ENCODE measurements at places on chromosomes 2 and 18. TPM values are rescaled to one million over a fixed set of nuclear protein-coding genes. Genes with fewer than 3 reads are reported as not detected.

Gene TLX2
- total RNA-seq: not detected

DNA sequence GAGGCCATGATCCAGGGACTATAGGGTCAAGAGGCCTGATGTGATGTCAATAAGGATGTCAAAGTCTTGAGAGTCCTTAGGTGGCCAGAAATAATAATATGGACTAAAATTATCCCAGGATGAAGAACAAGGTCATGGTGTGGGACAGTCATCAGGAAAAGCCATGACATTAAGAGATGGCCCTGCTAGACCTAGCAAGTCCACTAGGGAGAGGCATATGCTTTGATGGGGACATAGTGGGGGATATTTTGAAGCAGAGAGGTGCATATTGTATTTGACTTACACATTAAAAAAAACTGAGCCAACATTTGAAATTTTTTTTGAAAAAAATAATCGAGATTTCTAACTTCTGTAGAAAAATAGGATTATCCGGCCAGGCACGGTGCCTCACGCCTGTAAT is 53.3 kb upstream of the CXCR4 start:
- H3K36me3 ChIP-seq: no peaks in the 10 kb centered on the region
- no peak overlapping the region for H3K27ac ChIP-seq
- H3K4me1 ChIP-seq: no peaks in the 10 kb centered on the region
- DNase-seq: no peak

Gene GALNT5
- total RNA-seq: not detected

Gene UPP2
- total RNA-seq: not detected

- H3K36me3 ChIP-seq: no peaks in the 10 kb centered on the region
- H3K27me3 ChIP-seq: no peaks in the 10 kb centered on the region
- no peak overlapping the region for H3K4me3 ChIP-seq
- H3K27ac ChIP-seq: no peak overlapping the region
- no peaks in the 10 kb centered on the region for H3K4me1 ChIP-seq
- no peak for DNase-seq
Measured at GRCh38 chr2:191783416-191783815, 63.5 kb downstream of the CAVIN2 start.

Gene STARD6
- total RNA-seq: not detected

Gene PTCD3
- 100 TPM for total RNA-seq

Gene IRS1
- 12.2 TPM for total RNA-seq

DNA sequence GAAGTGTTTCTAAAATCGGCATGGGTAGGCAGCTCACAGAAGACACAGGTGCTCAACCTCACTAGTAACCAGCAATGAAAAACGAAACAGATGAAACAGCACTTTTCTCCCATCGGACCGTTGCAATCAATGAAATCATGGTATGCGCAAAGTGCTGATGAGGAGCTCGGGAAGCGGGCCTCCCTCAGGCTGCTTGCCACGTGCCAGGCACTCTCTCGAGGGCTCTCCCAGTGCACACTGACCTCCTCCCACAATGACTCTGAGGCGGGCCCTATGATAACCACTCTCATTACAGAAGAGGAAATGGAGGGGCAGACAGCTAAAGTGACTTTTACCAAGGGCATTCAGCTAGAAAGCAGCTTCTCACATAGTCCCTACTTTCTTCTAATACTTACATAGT is 3.8 kb upstream of the ANKRD23 start:
- no peak for DNase-seq
- H3K4me1 ChIP-seq: peaks cover 14% of the 10 kb centered on the region
- H3K27me3 ChIP-seq: no peaks in the 10 kb centered on the region
- no peak overlapping the region for H3K4me3 ChIP-seq
- H3K27ac ChIP-seq: no peak overlapping the region

- H3K4me3 ChIP-seq: no peak overlapping the region
- no peaks in the 10 kb centered on the region for H3K27me3 ChIP-seq
Measured at GRCh38 chr2:60290509-60290908, 262.9 kb downstream of the BCL11A start.

Measured in psoas muscle (tissue), 8 donors.